ENCODE measurements at places on chromosomes 5 and 9. TPM values are rescaled to one million over a fixed set of nuclear protein-coding genes. Genes with fewer than 3 reads are reported as not detected.

Gene BNIP1
- polyA plus RNA-seq, result 14.8 TPM

DNA sequence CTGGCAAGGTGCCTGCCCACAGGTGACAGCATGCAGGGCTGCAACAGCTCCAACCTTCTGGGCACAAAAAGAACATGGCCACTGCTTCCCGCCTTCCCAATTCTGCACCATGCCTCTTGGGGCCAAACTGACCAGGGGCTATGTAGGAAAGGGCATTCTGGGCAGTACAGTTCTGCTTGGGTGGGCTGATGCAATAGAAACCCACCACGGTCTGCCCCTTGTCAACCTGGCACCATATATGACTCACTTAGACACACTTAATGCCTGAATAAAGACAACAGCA lies 40.2 kb upstream of the FCN1 start:
- DNase-seq, result no peak

DNA sequence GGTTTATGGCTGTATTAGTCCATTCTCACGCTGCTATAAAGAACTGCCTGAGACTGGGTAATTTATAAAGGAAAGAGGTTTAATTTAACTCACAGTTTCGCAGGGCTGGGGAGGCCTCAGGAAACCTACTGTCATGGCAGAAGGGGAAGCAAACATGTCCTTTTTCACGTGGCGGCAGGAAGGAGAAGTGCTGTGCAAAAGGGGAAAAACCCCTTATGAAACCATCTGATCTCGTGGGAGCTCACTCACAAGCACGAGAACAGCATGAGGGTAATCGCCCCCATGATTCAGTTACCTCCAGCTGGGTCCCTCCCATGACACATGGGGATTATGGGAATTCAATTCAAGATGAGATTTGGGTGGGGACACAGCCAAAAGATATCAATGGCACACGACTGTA lies 13.9 kb downstream of the LRRC70 start:
- no peak for DNase-seq

DNA sequence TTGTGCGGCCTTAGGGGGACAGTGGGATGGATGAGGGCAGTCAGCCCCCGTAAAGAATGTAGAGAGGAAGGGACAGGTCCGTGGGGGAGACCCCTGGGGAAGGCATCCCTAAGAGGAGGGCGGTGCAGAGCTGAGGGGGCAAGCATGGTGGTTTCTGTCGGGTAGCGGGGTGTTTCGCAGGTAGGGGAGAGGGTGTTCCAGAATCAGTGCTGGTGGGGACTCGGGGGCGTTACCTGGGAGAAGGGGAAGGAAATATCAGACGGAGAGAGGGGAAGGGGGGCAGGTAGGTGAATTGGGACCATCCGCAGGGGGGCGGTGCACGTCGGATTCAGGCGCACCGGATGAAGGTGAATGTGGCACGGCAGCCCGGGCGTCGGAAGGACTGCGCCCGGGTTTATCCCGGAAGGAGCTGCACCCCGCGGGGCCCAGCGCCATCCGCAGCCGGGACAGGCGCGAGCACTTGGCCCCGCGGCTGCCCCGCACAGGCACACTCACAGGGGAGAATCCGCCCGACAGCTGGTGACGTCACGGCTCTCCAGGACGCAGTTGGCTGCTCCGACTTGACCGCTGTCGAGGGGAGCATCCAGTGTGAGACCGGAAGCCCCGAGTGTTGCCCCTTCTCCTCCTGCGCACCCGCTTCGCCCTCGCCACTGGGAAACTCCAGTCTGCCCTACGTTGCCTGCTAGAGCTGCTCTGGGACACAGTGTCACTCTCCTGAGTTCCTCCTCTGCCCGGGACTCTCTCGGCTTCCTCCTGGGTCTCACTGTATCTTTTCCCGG lies 1.3 kb downstream of the CD72 start:
- no peak for DNase-seq

GRCh38 chr9:136624184-136624951 lies 38.3 kb upstream of the EGFL7 start:
- DNase-seq, result no peak

Gene DIRAS2
- polyA plus RNA-seq, result 0.76 TPM

Gene IGFBPL1
- 0.90 TPM for polyA plus RNA-seq

Gene NNT
- polyA plus RNA-seq, result 115 TPM

DNA sequence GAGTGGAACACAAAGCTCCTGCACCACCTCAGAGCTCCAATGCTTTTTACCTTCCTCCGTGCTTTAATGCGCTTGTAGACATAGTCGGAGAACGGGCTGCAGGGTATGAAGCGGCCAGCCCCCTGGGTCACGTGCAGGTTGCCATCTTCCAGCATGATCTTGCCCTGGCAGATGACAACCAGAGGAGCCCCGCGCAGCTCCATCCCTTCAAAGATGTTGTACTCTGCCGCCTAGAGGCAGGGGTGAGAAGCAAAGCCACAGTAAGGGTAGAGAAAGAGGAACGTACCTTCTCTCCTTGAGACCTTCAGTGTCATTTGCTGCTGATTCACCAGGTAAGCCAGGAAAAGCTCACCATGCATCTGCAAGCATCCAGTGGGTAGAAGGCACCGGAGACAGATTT lies 112.3 kb downstream of the DPYSL3 start:
- no peak for DNase-seq

GRCh38 chr5:73388306-73388684 lies 60.3 kb downstream of the FOXD1 start:
- DNase-seq, result no peak

Gene IL4
- polyA plus RNA-seq, result 0.46 TPM

- DNase-seq, result no peak
Observed at GRCh38 chr5:123350742-123351141, 72.5 kb downstream of the CEP120 start.

GRCh38 chr5:138663009-138663408 lies 87.8 kb upstream of the HSPA9 start:
- no peak for DNase-seq

Gene SHISAL2B
- polyA plus RNA-seq, result not detected

- DNase-seq, result no peak
Observed at GRCh38 chr5:170638051-170638450, 134.2 kb downstream of the KCNIP1 start.

GRCh38 chr5:166991601-166992000 lies 1299.8 kb upstream of the WWC1 start:
- DNase-seq, result no peak

DNA sequence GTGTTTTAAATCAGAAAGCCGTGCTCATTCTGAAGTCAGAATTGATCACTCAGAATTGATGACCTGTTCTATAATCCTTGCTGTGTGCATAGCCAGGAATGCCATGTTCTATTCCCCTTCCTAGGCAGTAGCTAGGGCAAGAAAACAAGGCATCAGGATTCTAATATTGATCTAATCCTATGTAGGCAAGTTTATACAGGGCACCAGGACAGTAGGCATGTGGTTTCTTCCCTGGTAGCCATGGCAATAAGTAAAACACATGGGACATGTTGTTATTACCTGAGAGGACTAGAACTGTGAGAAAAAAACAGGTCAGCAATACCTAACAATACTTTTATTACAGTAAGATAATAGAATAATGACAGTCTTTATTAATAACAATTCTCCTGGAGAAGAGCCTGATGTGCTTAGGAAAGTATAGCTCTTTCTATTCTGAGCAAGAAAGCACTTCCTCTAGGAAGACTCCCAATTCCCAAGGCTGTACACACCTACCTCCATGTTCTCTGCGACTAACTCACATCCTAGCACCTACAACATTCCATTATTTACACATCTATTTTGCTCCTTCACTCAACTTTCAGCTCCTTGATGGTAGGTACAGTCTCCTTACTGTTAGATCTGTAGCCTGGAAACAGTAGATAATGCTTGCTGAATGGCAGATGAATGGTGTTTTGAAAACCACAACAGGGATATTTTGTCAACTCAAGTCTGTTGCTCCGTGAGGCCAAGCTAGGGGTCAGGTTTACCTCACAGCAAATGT lies 70.8 kb downstream of the STX17 start:
- DNase-seq, result no peak

Gene ENTPD2
- 7.5 TPM for polyA plus RNA-seq

GRCh38 chr5:180323941-180324600 lies 29.1 kb downstream of the GFPT2 start:
- DNase-seq, result no peak

DNA sequence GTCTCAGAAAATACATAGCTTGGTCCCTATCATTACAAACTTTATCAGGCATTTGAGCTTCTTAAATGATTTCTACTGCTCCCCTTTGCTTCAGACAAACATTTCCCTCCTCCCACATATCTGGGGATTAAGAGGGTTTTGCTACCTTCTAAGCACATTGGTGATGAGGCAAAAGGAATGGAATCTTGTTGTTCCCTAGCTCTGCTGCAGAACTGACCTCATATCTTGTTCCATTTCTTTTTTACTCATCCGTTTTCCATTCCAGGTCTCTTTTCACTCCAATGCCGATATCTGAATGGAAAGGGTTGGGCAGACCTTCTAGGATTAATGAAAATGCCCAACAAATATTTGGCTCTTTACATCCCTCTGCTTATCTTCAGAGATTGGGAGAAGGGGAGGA lies 444.6 kb downstream of the ZNF608 start:
- no peak for DNase-seq

DNA sequence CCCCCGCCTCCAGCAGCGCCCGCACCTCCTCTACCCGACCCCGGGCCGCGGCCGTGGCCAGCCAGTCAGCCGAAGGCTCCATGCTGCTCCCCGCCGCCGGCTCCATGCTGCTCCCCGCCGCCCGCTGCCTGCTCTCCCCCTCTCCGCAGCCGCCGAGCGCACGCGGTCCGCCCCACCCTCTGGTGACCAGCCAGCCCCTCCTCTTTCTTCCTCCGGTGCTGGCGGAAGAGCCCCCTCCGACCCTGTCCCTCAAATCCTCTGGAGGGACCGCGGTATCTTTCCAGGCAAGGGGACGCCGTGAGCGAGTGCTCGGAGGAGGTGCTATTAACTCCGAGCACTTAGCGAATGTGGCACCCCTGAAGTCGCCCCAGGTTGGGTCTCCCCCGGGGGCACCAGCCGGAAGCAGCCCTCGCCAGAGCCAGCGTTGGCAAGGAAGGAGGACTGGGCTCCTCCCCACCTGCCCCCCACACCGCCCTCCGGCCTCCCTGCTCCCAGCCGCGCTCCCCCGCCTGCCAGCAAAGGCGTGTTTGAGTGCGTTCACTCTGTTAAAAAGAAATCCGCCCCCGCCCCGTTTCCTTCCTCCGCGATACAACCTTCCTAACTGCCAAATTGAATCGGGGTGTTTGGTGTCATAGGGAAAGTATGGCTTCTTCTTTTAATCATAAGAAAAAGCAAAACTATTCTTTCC lies 19.3 kb downstream of the CDKN2A start:
- no peak for DNase-seq

- no peak for DNase-seq
Observed at GRCh38 chr9:113479174-113479621, 15.7 kb downstream of the RGS3 start.

Gene PAEP
- 2.6 TPM for polyA plus RNA-seq

Gene THBS4
- 10.5 TPM for polyA plus RNA-seq

- DNase-seq, result no peak
Observed at GRCh38 chr9:90504486-90504885, 138.1 kb downstream of the DIRAS2 start.

Gene PCDHGA3
- polyA plus RNA-seq, result 4.9 TPM

Gene GDNF
- 15.9 TPM for polyA plus RNA-seq

Gene CYSRT1
- 0.78 TPM for polyA plus RNA-seq

DNA sequence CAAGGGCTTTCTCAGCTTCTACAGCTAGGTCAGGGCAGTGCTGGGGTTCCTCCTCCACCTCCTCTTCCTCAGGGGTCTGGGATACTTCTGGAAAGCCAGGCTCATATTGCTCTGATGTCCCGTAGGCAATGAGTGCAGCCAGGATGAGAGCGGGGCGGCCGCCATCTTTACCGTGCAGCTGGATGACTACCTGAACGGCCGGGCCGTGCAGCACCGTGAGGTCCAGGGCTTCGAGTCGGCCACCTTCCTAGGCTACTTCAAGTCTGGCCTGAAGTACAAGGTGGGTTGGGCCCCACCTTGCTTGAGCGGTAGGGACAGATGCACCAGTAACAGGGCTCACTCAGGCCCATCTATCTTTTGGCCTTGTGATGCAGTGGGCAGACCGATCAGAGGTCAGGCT lies 34.8 kb downstream of the GSN start:
- DNase-seq, result no peak

DNA sequence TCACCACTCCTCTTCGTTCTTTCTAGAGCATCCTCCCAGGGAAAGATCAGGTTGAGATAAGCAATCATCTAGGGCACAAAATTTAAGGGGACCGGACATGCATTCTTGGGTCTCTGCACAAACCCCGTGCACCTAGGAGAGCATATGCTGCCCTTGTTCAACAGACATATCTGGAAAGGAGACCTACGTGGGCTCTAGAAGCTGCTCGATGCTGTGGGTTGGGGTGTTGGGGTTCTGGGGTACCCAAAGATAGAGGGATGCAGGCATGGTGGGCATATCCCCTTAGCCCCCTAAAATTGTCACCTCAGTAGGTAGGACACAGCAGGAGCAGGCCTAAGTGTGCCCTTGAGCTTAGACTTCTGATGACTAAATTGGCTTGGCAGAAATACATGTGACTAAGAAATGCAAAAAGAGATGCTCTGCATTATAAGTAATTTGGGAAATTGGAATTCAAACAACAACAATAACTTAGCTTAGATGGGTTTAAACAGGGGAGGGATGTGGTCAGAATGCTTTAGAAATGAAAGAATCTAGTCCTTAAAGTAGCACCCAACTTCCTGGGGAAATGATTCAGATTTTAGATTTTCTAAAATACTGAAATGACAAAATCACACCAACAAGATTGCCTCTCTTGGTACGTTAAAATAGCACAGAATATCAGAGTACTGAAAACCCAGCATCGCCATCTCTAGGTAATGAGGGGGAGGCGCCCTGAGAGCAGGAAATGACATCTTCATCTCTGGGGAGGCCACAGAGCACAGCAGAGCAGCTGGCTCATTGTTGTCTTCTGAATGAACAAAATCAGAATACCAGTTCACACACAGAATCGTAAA lies 172.3 kb downstream of the GNA14 start:
- DNase-seq, result no peak

DNA sequence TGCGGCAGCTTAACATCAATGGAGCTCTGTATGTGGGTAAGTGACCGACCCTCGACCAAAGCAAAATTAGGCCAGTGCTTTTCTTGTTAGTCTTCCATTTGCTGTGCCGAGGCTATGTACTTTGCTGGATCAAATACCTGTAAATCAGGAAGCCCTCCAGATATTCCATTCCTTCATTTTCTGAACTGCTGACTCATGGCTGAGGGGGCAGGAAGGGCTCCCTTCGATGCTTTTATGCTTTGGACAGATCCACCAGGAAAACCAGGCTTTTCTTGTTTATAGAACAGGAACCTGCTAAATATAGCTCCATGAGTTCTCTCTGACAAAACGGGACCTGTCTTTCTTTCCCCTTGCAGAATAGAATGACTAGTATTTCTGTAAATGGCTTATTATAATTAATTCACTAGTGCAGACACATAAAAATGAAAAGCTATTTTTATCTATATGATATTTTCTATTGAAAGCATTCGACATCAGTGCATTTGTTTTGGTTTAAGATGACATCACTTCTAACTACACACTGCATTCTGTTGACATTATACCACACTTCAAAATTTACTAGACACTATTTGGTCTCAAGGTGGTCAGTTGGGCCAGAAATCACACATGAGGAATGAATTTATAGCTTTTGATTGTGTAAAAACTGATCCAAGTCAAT lies 93.3 kb downstream of the LIFR start:
- DNase-seq, result no peak

- no peak for DNase-seq
Observed at GRCh38 chr5:54693936-54694657, 176.5 kb downstream of the SNX18 start.

Gene PELO
- polyA plus RNA-seq, result 28.7 TPM

- no peak for DNase-seq
Observed at GRCh38 chr5:168889039-168889438, 309.9 kb upstream of the PANK3 start.

All from left renal pelvis (tissue), 4 donors.